Urinary bladder (tissue), 4 donors: ENCODE measurements at places on chromosomes 7 and 10. TPM values are rescaled to one million over a fixed set of nuclear protein-coding genes. Genes with fewer than 3 reads are reported as not detected.

DNA sequence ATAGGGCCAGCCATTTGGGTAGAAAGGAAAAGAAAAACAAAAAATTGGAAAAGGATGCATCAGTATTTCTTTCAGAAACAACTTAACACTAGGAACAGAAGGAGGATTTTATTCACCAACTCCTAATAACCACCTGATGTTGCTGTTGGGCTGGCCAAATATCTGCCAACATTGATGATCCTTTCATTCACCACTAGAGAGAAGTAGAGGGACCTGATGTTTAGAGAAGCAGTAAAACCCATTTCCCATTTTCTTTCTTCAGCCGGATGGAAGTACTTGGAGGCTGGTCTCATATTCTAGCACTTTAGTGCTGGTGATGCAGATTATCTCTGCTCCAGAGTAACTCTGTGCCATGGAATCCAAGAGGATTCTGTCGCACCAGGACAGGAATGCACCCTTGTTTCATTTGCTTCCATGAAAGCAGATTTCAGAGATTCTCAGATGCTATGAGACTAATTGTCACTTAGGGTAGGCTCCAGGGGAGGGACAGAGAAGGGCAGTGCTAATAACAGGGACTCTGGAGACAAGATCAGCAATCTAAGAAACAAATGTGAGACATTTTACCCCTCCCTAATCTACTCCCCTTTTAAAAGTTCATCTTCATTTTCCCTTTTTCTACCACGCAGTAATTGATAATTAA, 3.1 kb downstream of the KLLN start:
- no peak for DNase-seq

The UCN3 gene
- not detected for total RNA-seq

DNA sequence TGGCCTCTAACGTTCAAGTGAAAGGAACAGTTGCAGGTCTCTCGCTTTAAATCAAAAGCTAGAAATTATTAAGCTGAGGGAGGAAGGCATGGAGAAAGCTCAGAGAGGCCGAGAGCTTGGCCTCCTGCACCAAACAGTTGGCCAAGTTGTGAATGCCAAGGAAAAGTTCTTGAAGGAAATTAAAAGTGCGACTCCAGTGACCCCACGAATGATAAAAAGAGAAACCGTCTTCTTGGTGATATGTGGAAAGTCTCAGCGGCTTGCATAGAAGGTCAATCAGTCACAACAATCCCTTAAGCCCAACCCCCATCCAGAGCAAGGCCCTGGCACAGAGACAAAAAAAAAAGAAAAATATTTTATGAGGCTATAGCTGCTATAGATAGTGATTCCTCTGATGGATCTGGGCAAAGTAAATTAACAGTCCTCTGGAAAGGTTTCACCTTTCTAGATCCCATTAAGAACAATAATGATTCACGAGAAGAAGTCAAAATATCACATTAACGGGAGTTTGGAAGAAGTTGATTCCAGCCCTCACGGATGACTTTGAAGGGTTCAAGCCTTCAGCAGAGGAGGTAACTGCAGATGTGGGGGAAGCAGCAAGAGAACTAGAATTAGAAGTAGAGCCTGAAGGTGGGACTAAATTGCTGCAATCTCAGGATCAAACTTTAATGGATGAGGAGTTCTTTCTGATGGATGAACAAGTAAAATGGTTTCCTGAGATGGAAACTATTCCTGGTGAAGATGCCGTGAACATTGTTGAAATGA, 42.5 kb upstream of the INPP5A start:
- DNase-seq = no peak

The CCL24 gene
- total RNA-seq = not detected

DNA sequence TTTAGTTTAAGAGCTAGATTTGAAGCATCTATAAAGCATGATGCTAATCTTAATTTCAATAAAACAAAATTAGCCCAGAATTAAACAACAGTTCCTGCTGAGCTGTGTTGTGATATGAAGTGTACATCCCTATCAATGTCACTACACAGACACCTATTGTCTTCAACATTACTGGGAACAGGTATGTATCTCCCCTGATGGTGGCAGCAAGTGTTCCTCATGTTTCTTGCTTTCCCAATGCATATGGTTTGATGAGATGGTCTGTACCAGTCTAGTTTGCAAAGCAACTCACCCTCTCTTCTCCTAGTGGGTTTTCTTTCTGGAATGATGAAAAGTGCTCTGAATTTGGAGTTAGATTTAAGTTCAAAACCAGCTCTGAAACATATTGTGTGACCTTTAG, 38.1 kb downstream of the TSPAN12 start:
- no peak for DNase-seq

GRCh38 chr10:100896876-100897461, 15.8 kb upstream of the SLF2 start:
- no peak for DNase-seq

The CALHM1 gene
- not detected for total RNA-seq
